Fibroblast of lung (primary cell): ENCODE measurements at places on chromosomes 6 and 20.

DNA sequence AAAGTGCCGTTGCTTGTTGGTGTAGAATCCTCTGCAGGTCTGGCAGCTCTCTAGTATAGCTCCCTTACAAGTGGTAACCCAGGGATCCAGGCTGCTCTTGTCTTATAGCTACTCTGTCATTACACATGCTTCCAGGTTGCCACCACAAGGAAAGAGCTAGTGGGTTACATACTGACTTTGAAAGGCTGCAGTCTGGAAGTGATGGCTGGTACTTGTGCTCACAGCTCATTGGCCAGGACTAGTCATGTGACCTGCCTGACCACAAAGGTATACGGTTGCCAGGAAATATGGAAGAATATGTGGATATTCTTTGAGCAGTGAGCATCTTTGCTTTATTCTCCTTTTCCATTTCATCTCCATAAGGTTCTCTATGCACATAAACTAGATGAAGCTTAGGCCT, 46.0 kb downstream of the RREB1 start:
- DNase-seq = no peak

GRCh38 chr20:38581013-38581412, at the start of gene ADIG:
ADIG (plus strand) TSS chr20:38581197; CDS start chr20:38581251, 54 bp downstream.
- no peak for DNase-seq

- DNase-seq = peak; percentile 59
Observed at GRCh38 chr20:19995220-19995863, 21.8 kb upstream of the NAA20 start.

DNA sequence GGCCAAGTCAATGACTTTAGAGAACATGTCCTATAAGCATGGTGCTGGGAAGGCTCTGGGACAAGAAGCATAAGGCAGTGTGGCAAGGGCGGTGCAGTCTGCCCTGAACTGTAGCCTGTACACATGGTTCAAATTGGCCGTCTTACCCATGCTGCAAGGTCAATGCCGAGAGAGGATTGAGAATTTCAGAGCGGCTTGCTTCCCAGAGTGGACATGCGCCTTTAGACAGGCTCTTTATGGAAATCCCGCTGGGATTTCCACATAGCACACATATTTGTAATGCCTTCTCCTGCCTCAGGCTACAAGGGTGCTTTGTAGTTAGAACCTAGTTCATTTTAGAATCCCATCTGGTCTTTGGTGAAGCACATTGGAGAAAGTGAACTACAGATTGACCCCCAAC, 36.1 kb upstream of the CEP162 start:
- DNase-seq = no peak

DNA sequence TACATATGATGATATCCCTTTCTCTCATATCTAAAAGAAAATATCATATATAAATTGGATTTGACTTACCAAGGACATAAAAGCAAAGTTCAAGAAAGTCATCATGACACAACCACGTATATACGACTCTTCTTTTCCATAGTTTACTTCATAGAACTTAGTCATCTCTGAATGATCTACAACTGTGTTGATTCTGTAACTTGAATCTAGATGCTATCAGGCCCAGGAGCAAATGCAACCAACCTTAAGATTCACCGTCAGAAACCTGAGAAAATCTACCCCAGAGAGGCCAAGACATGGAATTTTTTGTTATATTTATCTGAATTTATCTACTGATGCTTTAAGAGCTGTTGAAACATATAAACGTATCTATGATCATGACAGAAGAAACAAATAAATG, 165.6 kb downstream of the PDE10A start:
- DNase-seq = no peak

DNA sequence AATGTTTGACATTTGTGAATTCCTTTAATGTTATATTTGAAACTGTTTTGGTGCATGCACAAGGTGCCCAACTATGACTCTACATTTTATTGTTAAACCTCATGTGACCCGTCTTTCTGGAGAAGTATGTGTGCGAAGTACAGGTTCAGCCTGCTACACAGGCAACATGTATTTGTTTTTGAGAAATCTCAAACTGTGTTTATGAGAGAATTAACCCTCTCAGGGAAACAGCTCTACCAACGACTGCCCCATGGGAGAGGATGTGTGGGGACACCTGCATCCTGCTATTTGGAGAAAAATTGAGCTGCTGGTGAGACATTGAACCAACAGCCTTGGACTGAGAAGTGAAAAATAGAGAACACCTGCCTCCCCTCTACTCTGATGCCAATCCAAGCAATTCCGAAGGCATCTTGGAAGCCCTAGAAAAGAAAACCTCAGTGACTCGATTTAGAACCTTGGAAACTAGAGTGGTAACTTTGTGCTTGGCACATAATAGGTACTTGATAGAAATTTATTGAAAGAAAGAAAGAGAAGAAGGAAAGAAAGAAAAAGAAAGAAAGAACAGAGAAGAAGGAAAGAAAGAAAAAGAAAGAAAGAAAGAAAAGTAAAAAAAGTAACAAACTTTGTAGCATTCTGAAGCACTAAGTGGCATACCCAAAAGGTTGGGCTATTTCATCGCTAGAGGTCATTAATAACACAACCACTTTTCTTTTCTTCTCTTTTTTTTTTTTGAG, 2.9 kb upstream of the AKAP12 start:
- no peak for DNase-seq
